Stimulated activated CD4-positive, alpha-beta T cell treated with anti-CD3 and anti-CD28 coated beads, Interleukin-4, amount 100 ng/mL, for 48 hours (primary cell): ENCODE measurements at places on chromosomes 1 and 21.

GRCh38 chr21:45053561-45054226 is 20.7 kb upstream of the ADARB1 start:
- no peak for DNase-seq

GRCh38 chr1:185996211-185996610 is 262.0 kb downstream of the HMCN1 start:
- DNase-seq, result no peak

- DNase-seq, result no peak
Measured at GRCh38 chr1:53385276-53386225, 57.7 kb upstream of the LRP8 start.

- DNase-seq, result no peak
Measured at GRCh38 chr1:106459418-106459817, 597.1 kb upstream of the PRMT6 start.

DNA sequence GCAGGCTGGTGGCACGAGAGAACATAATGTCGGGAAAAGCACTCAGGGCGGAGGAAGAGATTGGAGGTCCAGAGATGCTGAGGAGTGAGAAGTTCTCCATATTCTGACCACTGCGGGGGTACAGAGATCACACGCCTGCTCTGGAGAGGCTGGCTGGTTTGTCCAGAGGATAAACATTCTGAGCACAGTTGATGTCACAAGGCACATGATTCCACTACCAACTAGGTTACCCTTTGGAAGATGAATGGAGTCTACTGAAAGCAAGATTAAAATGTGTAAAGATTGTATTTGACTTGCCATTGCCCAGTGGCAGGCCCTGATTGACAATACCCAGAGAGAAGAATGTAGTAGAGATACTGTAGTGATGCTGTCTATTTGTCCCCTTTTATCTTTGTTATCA is at the start of gene SPATA46:
Gene SPATA46 (minus strand): TSS at position 164 of the 400 bp plus-strand sequence. CDS start 64 bp downstream, at position 100.
- no peak for DNase-seq

DNA sequence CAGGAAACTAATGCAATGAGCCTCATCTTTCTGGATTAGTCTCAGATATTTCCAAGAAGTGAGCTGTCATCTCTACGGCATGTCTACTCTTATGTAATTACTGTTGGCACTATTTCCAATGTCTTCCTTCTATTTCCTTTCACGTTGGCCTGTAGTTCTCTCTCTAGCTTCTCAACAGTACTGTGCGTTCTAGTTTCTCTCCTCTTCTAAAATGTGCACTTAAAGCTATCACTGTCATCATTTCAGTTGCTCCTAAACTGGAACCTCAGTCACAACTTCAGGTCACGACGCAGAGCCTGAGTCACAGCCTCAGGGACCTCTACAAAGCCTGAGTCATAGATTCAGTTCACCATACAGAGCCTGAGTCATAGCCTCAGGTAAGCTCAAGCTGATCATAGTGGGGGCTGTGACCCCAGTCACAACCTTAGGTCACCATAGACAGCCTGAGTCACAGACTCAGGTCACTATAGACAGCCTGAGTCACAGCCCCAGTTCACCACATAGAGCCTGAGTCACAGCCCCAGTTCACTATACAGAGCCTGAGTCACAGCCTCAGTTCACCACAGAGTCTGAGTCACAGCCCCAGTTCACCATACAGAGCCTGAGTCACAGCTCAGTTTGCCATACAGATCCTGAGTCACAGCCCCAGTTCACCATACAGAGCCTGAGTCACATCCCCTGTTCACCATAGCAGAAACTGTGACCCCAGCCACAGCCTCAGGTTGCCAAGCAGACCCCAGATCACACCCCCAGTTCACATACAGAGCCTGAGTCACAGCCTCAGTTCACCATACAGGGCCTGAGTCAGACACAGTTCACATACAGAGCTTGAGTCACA is 13.0 kb downstream of the WNT9A start:
- DNase-seq, result peak; percentile 30
